ENCODE measurements at places on chromosomes 11 and 22.

GRCh38 chr11:66443602-66444001 lies 5.0 kb upstream of the MRPL11 start:
- DNase-seq = peak; percentile 52

- no peak for DNase-seq
These were observed 75.4 kb downstream of the MAML2 start for GRCh38 chr11:96267496-96268032.

GRCh38 chr11:111641339-111642015 lies 39.2 kb downstream of the SIK2 start:
- DNase-seq = no peak

GRCh38 chr11:78791964-78792363 lies 217.3 kb upstream of the NARS2 start:
- no peak for DNase-seq

DNA sequence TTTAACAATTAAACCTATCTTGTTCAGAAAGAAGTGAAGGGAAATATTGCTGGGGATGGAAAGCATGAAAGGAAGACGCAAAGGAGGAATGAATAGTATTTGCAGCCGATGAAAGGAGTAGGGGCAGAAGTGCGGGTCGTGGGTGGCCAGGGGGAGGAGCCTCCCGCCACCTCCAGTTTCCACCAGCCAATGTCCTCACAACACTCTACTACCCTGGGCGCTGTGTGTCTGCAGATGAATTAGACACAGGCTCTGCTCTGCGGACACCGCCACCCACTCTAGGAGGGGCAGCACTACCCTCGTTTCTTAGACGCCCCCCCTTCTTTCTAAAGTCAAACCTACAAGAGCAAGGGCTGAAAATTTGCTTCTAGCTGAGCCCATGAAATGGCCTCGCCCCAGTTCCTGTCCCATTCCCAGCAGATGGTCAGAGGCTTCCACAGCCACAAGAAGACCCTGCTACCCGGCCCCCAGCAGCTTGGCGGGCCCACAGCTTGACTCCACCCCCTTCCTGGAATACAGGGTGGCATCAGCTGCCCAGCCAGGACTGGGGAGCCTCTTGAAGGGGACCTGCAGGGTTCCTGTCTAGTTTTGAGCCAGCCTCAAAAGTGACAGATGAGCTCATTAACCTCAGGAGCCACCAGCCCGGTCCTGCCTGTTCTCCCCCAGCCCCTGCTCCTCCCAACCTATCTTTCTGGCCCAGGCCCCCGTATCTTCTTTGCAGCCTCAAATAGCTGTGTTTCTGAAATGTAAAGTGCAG lies 268.1 kb downstream of the BUD13 start:
- no peak for DNase-seq

DNA sequence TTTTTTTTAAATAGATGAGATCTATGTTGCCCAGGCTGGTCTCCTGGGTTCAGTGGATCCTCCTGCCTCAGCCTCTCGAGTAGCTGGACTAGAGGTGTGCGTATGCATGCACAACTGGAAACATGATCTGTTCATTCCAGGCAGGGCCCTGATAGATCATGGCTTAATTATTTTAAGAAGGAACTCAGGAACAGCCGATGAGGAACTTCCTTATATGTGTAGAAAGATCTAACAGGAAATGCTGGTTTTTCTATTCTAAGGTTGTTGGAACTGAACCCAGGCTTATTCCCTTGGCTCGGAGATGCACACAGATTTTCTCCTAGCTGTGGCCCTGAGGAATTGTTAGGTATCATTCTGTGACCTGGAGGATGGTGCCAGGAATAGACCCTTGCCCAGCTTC lies 32.4 kb downstream of the SPECC1L start:
- no peak for DNase-seq

DNA sequence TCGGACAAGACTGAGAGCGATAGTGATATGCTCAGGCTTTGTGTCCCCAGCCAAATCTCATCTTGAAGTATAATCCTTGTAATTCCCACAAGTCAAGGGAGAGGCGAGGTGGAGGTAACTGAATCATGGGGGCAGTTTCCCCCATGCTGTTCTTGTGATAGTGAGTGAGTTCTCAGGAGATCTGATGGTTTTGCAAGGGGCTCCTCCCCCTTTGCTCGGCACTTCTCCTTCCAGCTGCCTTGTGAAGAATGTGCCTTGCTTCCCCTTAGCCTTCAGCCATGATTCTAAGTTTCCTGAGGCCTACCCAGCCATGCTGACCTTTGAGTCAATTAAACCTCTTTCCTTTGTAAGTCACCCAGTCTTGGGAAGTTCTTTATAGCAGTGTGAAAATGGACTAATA lies 7.5 kb upstream of the FOLR2 start:
- DNase-seq = no peak

GRCh38 chr11:65919573-65920371 lies 546 bp downstream of the DRAP1 start:
- DNase-seq = no peak

GRCh38 chr22:22907551-22908494 lies 20.2 kb downstream of the IGLL5 start:
- DNase-seq = no peak

DNA sequence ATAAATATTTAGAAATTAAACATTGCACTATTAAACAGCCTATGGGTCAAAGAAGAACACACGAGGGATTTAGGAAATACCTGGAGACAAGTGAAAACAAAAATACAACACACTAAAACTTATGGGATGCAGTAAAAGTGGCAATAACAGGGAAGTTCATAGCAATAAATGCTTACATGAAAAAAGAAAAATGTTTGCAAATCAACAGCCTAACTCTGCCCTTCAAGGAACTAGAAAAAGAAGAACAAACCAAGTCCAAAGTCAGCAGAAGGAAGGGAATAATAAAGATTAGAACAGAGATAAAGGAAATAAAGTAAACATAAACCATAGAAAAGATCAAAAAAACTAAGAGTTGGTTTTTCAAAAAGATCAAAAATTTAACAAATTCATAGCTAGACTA lies 31.6 kb downstream of the NXPE2 start:
- DNase-seq = no peak

DNA sequence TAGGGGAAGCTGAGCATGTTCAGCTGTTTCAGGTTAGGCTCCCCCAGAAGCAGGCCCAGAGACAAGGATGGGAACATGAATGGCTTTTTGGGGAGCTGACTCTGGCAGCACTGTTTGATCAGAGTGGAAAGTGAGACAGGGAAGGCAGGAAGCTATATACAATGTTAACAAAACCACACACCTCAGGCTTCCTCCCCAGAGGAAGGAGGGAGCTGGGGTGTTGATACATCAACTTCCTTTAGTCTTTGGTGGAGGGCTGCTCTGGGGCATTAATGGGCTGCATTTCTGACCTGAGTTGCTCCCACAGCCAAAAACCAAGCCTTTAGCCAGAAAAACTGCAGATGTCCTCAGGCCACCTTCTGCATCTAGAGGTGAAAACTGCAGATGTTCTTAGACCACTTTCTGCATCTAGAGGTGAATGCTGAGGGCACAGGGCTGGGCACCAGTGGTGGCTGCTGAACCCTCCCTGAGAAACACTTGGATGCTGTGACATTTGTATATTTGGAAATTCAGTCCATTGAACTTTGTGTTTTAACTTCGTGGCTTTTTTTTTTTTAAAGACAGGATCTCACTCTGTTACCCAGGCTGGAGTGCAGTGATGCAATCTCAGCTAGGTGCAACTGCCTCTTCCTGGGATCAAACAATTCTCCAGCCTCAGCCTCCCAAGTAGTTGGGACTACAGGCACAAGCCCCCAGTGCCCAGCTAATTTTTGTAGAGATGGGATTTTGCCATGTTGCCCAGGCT lies 49.9 kb downstream of the KIAA1671 start:
- no peak for DNase-seq
